ENCODE measurements at places on chromosomes 2 and 18.

- peak; percentile 89 for DNase-seq
These were observed 284.5 kb downstream of the PRKCE start for GRCh38 chr2:45935791-45936622.

GRCh38 chr2:131588152-131588873 is 60.6 kb downstream of the CCDC74A start:
- DNase-seq = no peak

- DNase-seq = no peak
These were observed 17.6 kb upstream of the CASP8 start for GRCh38 chr2:201242571-201243277.

DNA sequence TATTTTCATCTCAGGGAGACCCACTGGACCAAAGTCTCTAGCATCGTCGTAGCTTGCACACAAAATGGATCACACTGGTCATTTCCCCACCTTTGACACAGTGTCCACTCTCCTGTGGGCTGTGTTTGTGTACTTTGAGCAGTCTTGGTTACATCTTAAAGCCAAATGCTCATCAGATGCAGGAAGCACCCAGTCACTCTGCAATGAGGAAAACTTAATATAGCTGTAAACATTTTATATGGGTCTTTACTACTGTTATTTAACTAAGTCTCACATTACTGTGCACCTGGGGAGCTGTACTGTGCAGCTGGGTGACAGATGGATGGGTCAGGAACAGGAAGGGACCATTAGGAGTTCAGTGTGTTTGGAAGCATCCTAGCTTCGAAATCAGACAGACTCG is 109.0 kb upstream of the CXCR4 start:
- DNase-seq = no peak

GRCh38 chr2:63012541-63012940 is 38.1 kb upstream of the OTX1 start:
- DNase-seq = no peak

DNA sequence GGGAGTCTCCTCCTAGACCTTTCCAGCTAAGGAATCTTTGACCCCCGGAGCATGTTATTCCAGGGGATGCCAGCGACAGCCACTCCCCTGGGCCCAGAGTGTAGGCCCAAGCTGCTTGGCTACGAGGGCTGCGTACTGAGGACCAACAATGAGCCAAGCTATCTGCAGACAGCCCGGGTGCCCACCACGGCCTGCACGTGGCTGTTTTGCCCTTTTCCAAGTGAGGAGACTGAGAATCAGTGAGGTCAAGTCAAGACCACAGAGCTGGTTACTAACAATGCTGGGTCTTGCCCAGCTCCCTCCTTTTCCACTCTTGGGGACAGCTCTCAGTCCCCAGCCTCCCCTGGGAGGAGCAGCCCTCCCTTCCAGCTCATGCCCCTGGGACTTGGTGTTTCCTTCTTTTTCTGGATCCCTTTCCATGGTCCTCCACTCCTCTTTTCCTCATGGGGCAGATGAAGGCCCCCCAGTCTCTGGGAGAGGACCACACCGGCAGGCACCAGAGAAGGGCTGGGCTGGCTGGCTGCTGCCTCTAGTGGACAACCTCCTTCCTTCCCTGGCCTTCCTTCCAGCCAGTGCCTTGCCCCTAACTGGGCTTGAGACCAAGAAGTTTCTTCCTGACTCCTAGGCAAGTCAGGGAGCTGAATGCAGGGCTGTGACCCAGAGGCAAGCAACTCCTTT is 550 bp upstream of the MALL start:
- DNase-seq = no peak

DNA sequence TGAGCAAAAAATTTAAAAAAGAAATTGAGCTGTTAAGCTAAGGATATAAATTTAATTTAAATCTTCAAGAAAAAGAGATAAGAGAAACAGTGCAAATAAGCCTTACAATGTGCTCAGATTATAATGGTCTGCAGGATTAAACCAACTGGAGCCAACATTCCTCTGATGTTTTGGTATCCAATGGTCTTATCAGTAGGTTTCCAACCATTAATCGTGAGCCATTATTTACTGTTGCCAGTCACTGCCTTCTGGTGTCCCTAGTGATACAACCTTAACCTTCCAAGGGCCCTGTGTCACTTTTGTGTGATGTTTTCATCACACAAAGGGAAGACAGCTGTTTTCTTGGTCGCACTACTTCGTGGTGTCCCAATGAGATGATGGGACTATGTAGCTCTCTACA is 134.5 kb upstream of the CTAGE1 start:
- DNase-seq = no peak

DNA sequence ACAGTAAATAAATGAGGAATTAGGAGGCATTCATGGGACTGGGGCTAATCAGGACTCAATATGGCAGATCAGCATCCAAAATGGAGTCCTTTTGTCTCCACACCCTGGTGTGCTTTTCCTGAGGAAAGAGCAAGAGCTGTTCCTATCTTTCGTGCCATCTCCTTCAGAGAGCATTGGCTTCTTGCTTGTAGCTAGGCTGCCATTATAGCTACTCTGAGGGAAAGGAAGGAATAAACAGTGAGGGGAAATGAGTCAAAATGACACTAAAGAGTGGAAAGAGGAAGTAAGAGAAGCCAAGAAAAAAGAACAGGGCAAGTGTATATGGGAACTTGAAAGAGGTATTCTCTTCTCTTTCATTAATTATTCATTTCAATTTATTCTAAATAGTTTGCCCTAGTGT is 8.4 kb upstream of the NMI start:
- DNase-seq = no peak

DNA sequence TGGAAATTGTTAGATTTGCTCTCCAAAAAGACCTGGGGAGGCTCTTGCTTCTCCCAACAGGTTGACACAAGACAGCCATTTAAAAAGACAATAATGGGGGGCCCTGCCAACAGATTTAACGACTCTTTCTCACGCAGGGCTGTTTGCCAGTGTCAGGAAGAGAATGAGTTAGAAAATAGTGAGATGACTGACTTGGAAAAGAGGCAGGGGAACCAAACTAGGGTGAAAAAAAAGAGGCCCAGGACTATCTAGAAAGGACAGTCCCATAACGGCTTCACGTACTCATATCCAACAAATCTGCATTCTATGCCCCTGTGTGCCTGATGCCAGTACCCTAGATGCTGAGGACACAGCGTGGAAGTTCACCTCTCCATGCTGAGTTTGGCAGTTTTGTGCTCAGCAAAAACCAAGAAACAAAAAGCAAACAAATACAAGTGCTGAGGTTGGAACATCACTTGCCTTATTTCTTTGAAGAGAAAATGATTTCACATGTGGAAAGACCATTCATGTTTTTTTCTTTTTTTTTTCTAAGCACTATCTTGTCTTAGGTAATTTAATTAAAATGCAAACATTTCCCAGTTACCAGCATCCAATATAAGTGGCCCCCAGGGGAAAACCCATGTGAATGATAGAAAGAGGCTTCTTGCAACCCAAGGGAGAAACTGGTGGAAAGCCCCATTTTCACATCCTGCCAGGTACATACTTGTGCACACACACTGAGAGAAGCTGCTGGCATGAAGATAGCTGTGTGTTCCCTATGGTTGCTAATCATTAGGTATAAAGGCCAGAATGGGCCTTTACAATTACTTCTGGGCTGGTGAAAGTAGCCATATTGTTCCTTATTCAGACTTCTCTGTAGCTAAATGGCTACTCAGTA is 10.6 kb upstream of the WIPF1 start:
- no peak for DNase-seq

DNA sequence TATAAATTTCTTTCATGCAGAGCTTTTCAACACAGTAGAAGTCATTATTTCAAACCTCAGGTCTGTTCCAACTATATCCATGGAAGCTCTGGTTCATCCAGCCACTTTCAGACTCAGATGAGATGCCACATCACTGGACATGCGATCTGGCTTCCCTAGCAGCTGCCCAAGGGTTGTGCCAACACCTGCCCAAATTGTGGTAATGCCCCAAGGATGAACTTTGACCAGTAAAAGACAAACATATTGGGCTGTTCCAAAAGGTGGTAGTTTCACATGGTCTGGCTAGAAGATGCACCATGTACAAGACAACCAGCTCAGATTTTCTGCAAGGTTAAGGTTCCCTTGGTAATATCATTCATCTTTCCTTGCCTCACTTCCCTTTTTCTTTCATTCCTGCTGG is 101.9 kb downstream of the THADA start:
- no peak for DNase-seq

DNA sequence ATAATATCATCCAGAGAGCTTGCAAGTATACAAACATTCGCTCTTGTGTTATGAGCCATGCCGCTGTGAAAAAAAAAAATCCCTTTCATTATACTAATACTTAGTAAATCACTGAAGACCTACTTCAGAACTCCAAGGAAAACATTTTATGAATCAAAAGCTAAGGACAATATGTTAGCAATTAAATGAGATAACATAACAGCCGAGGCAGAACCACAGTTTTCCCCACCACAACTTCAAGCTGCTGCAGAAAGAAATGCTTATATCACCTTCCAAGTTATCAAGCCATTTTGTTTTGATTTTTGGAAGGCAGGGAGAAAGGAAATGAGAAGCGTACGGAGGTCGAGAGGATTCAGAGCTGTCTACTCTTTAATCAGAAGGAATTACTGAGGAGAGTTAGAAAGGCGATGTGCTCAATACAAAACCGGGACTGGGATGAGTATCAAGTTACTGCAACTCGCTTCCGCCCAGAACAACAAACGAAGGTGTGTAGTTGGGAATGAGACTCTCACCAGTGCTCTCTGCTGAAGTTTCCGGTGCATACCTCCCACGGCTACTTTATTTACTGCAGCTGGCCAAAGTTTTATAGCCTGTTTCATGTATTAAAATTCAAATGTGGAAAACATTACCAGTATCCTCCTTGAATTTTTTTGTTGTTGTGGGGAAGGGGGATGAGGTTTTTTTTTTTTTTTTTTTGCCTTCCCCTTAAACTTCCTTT is 292.2 kb upstream of the CCDC68 start:
- DNase-seq = no peak

- DNase-seq = no peak
These were observed 10.1 kb downstream of the NTSR2 start for GRCh38 chr2:11659851-11660250.

GRCh38 chr18:47842836-47843235 is 87.6 kb downstream of the SMAD2 start:
- DNase-seq = no peak

DNA sequence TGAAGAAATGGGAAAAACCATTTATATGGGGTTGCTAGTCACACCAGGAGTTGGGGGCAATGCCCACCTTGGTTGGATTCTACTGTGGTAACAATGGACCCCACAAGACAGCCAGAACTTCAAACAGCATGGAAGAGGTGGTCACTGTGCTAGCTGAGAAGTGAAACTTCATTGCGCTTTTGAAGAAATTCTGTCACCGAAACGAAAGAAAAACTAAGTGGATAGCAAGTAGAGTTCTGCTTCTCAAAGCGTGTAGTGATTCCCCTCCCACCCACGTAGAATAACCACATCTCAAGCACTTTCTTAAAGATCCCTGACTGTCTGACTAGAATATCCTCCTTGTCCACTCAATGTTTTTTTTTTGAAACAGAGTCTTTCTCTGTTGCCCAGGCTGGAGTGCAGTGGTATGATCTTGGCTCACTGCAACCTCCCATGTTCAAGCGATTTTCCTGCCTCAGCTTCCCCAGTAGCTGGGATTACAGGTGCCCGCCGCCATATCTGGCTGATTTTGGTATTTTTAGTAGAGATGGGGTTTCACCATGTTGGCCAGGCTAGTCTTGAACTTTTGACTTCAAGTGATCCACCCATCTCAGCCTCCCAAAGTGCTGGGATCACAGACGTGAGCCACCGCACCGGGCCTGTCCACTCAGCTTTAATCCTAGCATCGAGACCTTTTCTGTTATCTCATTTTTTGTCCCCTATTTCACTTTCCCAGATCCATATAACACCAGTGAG is 30.1 kb upstream of the CCL20 start:
- DNase-seq = peak; percentile 30

DNA sequence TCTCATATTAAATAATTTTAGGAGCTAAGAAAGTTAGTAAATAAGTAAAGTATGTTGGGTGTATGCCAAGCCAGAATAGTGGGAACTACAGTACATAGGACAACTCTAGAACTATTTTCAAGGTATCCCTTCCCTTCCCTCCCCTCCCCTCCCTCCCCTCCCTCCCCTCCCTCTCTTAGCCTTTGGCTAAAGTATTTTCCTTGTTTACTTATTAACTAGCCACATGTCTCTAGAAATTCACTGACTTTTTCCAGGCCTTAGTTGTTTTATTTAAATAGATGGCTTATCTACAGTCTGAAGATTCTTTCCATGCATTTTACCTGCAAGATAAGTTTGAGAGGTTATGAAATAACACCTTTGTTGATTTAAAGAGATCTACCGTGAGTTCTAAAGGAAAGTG is 402.1 kb downstream of the PARD3B start:
- DNase-seq = no peak

- no peak for DNase-seq
These were observed 38.3 kb downstream of the PAPOLG start for GRCh38 chr2:60794271-60794863.

DNA sequence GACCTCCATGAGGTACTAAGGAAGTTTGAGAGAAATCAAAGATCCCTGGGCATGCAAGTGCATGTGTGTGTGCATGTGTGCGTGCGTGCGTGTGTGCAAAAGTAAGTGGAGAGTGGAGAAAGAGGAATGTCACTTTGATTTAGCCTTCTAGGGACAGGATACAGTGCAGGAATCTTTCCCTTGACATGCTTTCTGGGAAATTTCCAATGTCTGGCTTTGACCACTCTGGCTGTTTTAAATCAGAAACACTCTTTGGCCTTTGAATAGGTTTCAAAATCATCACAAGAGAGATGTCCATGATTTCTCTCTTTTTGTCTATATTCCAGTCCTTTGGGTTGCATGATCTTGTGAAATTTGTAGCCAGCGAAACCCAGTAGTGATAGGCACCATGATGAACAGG is 162.0 kb downstream of the ALK start:
- no peak for DNase-seq

- no peak for DNase-seq
These were observed 109.8 kb upstream of the ZNF516 start for GRCh38 chr18:76604935-76605240.

- no peak for DNase-seq
These were observed 62.4 kb upstream of the ATG16L1 start for GRCh38 chr2:233189025-233189424.

- DNase-seq = no peak
These were observed 140.7 kb upstream of the PXDN start for GRCh38 chr2:1884933-1885580.

GRCh38 chr18:37662546-37663339 is 97.1 kb upstream of the CELF4 start:
- no peak for DNase-seq

DNA sequence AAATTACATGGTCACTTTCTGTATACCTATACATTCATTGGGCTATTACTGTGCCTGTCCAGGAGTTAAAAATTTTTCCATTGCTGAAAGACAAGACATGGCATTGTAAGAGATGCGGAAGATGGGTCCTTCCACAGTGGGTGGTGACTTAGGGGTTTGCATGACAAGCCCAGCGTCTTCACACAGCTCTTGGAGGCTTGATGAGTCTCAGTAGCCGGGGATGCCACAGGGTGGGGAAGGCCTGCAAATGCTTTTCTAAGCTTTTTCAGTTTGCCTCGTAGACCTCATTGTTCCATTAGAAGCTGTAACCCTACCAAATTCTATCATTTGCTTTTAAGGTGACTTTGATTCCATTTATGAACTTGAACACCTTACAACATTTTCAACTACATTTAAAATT is 18.1 kb upstream of the MAPRE3 start:
- no peak for DNase-seq

All from ascending aorta (tissue), 2 donors.